ENCODE measurements at places on chromosomes 7 and 10.

DNA sequence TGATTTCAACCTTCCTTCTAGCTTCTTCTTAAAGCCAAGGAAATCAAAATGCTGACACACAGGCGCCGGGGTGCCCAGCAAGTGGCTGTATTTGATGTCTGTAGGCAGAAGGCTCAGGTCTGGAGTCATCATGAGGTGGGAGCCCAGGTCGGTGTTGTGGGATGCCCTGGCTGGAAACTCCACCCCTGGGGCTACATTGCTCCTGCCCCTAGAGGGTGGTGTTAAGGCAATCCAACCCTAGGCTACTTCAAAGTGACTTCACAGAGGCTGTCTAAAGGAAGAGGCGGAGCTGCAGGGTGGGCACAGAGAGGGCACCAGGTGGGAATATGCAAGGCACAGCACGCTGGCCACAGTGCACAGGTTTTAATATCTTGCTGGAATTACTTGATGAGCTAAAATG is 200.9 kb downstream of the ADAM12 start:
- DNase-seq, result no peak

DNA sequence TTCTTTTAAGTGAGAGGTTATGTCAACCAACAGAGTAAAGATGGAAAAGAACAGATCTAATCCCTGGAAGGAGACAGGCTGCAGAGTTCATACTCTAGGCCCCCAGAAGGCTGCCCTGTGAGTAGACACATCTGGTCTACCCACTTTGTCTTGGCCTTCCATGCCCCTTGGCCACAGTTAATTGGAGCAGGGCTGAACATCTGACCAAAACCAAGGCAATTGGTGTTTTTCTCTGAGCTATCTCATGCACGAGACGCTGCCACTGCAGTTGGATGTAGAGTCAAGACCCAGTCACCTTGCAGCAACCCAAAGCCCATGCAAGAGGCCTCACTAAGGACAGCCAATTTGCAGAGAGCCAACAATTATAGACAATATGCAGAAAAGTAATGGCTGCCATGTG is 9.0 kb downstream of the MYOF start:
- DNase-seq, result no peak

DNA sequence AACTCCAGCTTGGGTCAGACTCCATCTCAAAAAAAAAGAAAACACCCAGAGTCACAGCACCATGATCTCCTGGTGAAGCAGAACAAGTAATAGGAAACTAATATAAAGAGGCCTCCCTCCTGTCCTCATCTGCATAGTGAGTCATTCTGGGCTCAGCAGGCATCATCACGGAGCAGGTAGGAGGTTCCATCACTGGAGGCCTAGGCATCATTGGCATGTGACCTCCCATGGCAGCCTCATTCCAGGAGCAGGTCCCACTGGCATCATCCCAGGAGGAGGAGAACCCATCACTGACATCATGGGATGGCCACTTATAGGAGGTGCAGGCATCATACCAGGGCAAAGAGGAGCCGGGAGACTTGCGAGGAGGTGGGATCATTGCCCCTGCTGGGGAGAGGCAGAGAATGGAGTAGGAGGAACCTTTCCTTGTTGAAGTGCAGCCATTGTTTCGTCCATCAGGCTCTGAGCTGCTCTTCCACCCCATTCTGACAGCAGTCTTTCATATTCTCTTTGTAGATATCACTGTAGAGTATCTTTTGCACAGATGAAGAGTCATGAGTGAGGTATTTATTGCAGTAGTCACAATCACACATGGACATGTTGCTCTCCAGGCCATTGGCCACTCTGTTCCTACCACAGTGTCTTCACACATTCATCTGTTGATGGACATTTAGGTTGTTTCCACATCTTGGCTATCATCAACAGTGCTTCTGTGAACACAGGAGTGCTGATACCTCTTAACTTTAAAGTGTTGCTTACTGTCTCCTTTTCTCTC is 73.8 kb downstream of the OSBPL3 start:
- no peak for DNase-seq

GRCh38 chr10:2251631-2252030 is 514.3 kb upstream of the ADARB2 start:
- DNase-seq, result no peak

- no peak for DNase-seq
These were observed 7.2 kb downstream of the GNB2 start for GRCh38 chr7:100680576-100681271.
